ENCODE measurements at places on chromosomes 5 and 9.

DNA sequence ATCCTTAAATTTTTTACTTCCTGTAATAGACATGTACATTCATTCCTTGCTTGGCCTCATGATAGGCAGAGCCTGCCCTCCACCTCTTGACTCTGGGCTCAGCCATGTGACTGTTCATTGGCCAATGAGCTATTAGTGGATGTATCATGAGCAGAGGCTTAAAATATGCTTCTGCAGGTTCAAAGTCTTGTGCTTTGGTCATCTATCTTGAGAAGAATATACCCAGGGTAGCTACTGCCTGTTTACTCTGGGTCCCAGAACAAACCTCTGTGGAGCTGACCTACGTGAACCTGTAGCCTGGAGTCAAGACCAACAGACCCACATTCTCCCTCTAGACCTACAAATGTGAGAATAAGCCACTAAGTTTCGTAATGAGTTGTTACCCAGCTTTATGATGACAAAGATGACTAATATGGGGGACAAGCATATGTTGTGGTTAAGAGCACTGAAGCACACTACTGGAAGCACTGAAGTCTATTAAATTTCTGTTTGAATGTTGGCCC lies 244.4 kb downstream of the MAST4 start:
- peak; percentile 37 for DNase-seq

DNA sequence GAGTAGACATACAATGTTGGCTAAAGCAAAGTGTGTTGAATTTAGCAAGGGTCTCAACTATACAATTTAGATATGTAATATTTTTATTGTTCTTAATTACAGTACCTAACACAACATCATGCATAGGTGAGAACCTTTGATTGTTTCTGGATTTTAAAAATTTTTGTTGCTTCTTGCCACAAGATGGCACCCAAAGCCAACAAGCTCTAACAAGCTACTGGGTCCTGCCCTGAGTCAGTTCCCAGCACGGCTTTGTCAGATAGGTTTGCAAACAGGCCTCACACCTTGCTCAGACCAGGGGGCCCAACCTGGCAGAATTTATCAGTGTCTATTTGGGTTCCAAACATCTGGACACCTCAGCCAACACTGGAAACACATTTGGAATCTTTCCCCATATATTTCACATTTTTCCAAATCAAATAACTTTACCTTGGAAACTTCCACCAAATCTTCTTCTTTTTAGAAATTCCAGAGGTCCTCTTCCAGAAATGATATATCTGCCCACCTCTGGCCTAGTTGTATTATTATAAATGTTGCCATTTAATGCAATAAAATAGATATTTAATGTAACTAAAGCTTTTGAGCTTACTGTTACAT lies 49.5 kb upstream of the EGFLAM start:
- no peak for DNase-seq

- DNase-seq = no peak
Observed at GRCh38 chr5:116766470-116766947, 191.9 kb upstream of the SEMA6A start.

GRCh38 chr5:78542321-78542840 lies 106.2 kb downstream of the LHFPL2 start:
- DNase-seq = no peak

DNA sequence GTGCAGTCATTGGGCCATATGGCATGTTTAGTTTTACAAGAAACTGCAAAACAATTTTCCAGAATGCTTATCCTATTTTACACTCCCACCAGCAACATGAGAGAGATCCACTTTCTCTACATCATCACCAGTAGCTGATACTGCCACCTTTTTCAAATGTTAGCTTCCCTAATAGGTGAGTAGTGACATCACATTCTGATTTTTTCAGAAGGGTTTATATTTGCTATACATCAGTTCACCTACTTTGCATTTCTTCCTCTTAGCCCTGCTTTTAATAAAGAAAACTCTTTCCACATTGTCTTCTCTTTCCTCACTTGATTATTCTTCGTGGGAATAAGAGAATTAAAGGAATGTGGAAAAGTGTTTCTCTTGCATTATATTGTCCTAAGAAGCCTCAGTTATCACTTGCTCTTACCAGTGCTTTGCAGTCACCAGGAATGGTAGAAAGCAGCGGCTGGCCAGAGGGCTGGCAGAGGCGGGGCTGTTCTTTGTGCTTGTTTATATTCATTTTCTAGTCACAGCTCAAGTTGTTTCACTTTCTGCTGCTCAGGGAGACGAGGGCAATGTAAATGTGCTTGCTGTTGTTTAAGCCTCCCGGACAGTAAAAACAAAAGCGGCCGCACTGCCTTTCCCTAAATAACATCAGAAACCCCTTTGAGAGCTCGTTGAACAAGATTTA lies 164.8 kb downstream of the HSD17B3 start:
- no peak for DNase-seq

Measured in stimulated activated effector memory CD8-positive, alpha-beta T cell treated with anti-CD3 and anti-CD28 coated beads, Interleukin-12 subunit alpha, Interleukin-12 subunit beta, amount 100 ng/mL, for 72 hours (primary cell).